ENCODE measurements at places on chromosomes 3 and 15.

DNA sequence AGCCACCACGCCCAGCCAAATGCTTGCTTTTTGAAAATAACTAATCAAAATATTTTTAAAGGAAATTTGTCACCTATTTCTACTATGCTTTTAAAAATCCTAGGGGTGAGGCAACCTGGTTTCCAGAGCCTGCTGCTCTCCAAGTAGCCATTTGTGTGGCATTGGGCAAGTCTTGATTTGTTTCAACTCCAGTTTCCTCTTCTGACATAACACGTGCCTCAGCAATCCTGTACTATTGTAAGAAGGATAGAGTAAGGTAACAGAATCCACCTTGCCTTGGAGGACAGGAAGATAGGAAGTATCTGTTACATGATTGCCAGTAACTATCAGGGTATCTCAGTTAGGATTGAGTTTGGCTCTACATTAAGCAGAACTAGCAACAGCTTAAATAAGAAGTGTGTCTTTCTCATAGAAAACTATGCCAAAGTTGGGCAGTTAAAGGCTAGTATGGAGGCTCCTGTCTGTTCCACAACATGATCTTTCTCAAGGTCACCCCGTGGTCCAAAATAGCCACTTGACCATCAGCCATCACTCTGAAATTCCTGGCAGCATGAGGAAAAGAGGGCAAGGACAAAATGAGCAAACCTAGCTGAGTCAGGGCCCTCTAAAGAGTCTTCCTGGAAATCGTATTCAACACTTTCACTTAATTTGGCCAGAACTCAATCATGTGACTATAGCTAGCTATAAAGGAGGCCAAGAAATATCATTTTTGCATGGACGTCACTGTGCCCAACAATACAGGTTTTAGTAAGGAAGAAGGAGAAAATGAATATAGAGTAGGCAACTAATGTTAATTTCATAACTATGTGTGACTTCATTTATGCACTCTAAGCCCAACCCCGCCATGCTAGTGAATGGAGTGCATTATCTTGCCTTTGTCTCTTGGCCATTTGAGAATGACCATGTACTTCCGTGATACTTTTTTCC is 66.1 kb downstream of the HMG20A start:
- no peak for DNase-seq

DNA sequence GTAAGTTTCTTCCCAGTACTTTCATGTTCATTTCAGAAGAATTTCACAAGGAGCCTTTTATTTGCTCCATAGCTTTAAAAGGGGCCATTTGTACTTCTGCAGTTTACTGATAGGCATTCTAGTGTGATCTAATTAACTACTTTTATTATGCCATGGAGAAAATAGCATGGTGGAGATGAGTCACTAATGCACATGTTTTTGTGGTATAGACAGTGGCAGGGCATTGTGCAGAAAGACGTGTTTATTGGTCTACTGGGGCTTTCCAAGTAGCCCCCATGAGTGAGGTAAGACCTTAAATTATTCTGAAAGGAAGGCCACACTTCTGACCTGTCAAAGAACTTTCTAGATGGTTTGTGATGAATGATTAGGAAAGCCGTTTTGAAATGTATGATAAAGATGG is 810.0 kb upstream of the NR2F2 start:
- no peak for DNase-seq

DNA sequence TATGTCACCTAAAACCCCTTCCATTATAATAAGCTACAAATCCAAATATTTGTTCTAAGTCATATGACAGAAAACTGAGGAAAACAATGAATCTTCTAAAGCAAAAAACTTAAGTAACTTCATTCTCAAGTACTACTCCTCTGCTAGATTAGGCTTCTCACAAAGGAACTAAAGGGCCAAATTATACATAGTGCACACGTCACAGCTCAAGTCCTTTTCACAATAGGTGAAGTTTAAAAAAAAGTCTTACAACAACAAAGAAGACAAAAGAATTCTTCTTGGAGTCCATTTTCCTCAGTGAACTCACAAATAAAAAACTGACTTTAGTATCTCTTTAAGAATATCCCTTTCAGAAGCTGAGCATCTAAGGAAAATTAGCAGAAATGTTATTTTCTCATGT is 479.9 kb downstream of the MAGI1 start:
- no peak for DNase-seq

GRCh38 chr3:3191675-3192285 is 12.3 kb upstream of the CRBN start:
- DNase-seq = peak; percentile 48

GRCh38 chr3:13824521-13825310 is 55.2 kb downstream of the WNT7A start:
- DNase-seq = no peak

- no peak for DNase-seq
Measured at GRCh38 chr15:40146037-40146436, 14.8 kb upstream of the BUB1B start.

GRCh38 chr3:50830451-50830850 is 155.7 kb downstream of the DOCK3 start:
- no peak for DNase-seq

DNA sequence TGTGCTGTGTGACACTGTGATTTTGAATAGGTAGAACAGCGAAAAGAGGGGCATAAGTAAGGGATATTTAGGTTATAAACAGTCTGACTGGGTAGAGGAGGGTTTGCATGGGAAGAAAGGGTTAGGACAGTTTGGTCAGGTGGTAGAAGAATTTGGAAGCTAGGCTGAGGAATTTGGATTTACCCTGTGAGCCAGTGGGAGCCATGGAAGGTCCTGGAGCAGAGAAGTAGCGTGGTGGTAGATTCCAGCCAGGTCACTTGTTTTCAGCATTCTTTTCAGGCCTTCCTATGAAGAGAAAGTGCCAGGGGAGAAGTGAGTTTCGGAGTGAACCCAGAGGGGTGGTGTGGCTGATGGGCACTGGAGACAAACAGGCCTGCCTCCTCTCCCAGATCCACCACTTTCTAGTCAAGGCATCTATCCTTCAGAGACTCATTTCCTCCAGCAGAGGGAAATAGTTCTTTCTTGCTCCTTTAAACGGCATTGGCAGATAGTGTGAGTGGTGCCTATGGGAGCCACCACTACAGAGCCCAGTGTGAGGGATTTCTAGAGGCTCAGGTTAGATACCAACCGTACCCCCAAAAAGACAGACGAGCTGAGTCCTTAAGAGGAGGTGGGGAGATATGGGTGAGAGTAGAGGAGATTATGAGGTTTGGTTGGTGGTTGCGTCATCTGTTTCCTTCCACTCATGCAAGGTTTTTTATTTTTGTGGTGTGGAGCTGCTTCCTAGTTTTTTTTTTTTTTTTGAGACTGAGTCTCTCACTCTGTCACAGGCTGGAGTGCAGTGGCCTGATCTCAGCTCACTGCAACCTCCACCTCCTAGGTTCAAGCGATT is 21.2 kb downstream of the PXK start:
- DNase-seq = peak; percentile 40

- DNase-seq = peak; percentile 12
Measured at GRCh38 chr3:149657321-149657925, 402 bp downstream of the WWTR1 start.

GRCh38 chr3:181728470-181729340 is 17.0 kb downstream of the SOX2 start:
- no peak for DNase-seq

GRCh38 chr15:39777496-39777895 is 5.1 kb downstream of the FSIP1 start:
- DNase-seq = no peak

DNA sequence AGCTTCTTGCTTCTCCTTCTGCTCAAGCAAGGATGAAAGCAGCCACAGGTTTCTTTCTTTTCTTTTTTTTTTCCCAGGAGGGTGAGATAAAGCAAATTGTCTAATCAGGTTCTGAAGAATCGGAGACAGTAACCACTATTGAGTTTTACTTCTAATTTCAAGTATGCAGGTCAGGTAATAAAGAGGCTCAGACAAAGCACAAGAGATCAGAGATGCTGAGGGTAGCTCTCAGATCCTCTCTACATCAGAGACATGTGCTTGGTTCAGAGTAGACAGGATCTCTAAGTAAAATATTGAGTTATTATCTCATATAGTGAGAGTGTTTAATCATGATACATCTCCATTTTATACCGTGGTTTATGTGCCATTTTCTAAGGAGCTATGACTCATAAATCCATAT is 168.5 kb downstream of the NFKBIZ start:
- DNase-seq = no peak

DNA sequence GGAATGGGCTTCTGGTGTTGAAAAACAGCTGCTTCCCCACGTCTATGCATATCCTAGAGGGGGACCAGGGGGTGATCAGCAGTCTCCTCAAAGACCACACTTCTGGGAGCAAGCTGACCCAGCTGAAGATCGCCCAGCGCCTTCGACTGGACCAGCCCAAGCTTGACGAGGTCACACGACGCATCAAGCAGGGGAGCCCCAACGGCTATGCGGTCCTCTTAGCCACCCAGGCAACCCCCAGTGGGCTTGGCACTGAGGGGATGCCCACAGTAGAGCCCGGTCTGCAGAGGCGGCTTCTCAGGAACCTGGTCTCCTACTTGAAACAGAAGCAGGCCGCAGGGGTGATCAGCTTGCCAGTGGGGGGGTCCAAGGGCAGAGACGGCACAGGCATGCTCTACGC is 2.5 kb downstream of the RBM15B start:
- no peak for DNase-seq

GRCh38 chr15:83155942-83156341 is 48.5 kb downstream of the TM6SF1 start:
- DNase-seq = no peak

- DNase-seq = no peak
Measured at GRCh38 chr3:37670961-37671483, 190.7 kb upstream of the CTDSPL start.
